ENCODE measurements at places on chromosomes 1 and 21.

GRCh38 chr1:113783254-113784103 lies 24.2 kb upstream of the PHTF1 start:
- peak; percentile 29 for DNase-seq

DNA sequence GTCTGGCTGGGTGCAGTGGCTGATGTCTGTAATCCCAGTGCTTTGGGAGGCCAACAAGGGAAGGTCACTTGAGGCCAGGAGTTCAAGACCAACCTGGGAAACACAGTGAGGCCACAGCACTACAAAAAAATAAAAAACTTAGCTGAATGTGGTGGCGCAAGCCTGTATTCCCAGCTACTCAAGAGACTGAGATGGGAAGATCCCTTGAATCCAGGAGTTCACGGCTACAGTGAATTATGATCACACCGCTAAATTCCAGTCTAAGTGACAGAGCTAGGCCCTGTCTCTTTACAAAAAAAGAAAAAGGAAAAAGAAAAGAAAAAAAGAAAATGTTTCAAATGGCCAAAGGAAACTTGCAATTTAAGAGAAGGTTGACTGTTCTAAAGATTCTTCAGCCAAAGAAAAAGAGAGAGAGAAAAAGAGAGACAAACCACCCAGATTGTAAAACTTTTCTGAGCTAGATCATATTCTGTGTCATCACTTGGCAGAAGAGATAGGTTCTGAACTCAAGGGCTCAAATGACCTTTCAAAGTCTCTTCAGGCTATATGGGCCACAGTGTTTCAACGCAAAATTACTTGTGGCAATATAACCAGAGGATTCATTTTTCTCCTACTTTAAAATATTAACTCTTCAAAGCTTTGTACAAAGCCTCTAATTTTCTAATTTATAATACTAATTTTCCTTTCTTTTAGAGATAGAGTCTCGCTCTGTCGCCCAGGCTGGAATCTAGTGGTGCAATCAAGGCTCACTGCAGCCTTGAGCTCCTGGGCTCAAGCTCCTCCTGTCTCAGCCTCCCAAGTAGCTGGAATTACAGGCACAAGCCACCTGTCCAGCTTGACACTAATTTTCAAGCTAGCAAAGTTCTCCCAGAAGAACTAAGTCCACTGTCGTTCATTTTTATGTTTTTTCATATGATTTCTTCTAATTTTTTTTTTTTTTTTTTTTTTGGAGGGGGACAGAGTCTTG lies 20.5 kb downstream of the ARID4B start:
- no peak for DNase-seq

DNA sequence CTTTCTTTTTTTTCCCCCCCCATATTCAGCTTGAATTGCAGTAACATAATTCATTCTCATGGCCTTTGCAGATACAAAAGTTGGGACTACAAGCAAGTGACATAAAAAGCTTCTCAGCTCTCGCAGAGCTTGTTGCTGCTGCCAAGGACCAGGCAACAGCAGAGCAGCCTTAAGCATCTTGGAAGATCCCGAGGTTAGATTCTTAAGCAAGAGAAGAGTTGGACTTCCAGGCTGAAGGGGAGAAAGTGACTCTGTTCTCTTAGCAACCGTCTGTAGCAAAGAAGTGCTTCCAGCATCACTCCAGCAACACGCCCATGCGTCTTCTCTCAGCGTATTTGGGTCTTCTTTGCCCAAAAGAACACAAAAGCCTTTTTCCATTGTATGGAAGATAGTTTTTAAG lies 20.7 kb downstream of the AGT start:
- DNase-seq = no peak

- DNase-seq = no peak
Measured at GRCh38 chr1:170699696-170700095, 35.8 kb downstream of the PRRX1 start.

- no peak for DNase-seq
Measured at GRCh38 chr1:39569034-39569433, 7.6 kb downstream of the PABPC4 start.

DNA sequence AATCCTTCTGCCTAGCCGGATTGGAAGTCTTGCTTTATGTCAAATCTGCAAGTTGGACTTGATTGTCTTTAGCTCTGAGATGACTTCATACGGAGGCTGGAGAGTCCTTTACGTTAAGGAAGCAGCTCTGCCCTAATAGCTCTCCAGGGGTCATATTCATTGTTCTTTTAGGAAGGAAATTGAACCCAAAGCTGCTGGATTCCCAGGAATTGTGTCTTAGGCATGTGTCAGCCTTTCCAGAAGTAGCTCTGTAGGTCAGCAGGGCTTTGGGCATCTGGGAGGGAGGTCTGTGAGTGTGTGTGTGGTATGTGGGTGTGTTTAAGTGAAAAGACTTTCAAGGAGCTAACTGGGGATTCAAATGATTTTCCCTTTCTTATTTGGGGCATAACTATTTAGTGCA lies 82.4 kb downstream of the ABCA4 start:
- no peak for DNase-seq

- DNase-seq = no peak
Measured at GRCh38 chr1:17690906-17691634, 64.1 kb upstream of the ACTL8 start.

DNA sequence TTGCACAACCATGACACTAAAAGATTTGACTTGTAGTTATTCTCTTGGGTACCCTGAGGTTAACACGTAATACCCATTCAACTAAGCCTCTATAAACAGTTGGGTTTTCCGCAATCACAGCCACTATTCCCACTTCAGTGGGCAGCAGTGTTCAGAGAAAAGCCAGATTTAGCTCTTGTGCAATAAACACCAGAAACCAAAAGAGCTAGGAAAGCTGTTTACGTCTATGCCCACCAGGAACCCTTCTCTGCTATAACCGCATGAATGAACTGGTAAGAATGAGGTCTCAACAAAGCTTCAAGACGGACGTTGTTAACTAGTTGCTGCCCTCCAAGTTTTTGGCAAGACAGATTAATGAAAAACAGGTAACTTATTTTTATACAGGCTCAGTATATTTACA lies 101.3 kb downstream of the SLC45A1 start:
- no peak for DNase-seq

DNA sequence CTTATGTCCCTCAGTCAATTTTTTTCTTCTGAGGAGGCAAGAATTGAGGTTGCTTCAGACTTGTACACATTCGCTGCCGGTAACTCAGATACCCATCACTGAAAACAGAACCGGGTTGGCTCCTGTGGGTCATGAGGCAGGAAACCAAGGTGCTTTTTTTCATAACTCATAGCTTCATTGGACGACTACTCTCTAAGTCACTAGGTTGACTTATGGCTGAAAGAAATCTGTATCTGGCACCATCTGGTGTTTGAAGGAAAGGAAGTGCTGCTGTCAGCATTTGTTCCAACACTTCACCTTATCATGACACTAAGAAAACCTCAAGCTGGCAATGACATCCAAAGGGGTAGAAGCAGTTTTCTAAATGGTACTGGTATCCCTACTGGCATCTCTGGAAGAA lies 82.3 kb downstream of the TBX19 start:
- DNase-seq = no peak

DNA sequence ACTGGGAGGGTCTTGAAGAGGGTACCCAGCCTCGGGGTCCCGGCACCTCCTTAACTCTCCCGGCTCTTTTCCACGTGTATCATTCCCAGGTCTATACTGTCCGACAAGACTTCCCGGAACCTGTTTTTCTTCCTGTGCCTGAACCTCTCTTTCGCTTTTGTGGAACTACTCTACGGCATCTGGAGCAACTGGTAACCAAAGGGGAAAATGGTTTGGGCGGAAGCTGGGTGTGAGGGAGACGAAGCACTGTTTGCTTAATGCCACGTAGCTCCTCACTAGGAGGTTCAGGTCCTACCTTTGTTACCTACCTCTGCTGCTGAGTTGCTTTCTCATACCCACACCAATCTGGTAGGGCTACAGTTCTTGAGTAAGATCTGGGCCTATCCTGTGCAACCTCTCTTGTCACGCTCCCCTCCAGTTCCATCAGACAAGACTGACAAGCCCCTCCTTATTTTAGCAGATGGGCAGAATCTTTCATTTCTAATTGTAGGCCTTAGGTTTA lies 642 bp downstream of the SLC30A7 start:
- DNase-seq = peak; percentile 21

DNA sequence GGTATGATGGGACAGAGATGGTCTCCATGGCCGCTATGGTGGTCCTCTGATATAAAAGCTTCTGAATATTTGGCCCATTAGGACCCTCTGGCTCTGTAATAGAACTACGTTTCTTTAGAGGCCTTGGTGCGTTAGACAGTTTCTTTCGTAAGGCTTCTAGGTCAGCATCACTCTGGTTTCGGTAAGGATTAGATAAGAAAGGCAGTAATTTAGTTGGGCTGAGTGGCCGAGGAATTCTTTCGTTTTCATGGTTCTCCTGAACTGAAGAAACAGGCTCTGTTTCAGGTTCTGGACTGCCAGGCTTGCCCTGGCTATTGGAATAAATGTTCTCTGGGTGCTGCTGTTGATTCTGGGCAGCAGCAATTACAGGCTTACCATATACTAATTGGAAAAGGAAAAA lies 49.5 kb downstream of the TP53BP2 start:
- no peak for DNase-seq

- no peak for DNase-seq
Measured at GRCh38 chr21:16082038-16082816, 352.4 kb downstream of the USP25 start.

DNA sequence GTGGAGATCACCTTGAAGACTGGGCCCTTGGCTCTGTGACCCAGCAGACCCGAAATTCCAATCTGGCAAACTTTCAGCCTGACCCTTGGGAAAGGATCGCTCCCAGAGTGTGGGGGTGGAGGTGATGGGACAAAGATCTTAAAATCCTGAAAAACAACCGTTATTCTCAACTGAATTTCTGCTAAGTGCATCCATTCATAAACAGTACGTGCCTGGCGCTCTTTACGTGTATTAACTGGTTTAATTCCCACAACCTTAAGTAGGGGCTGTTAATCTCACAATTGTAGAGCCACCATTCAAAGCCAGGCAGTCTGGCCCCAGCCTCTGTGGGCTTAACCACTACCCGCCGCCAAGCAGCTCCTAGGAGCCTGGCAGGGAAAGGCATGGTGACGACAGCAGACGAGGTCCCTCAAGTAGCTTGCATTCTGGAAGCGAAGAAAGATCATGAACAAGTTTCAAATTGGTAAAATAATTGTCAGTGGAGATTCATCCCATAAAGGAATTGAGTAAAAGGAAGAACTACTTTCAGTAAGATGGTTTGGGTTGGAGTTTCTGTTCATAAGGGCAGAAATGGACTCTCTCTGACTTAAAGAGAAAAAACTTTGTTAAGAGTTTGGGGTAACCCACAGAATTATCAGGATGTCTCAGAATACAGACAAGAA lies 11.4 kb upstream of the RGS16 start:
- DNase-seq = peak; percentile 33
